Hematopoietic multipotent progenitor cell treated with erythropoietin and hydrocortisone succinate and interleukin-3 and kit ligand, for 15 days (in vitro differentiated cells): ENCODE measurements at places on chromosomes 6 and 20.

DNA sequence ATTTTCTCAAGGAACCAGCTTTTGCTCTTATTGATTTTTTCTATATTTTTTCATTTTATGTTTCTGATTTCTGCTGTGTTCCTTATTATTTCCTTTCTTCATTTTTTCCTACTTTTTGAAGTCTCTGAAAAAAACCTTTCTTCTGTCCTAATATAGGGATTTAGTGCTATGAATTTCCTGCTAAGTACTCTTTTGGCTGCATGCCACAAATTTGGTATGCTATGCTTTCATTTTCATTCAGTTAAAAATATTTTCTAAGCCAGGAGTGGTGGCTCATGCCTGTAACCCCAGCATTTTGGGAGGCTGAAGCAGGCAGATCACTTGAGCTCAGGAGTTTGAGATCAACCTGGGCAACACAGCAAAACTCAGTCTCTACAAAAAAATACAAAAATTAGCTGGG is 30.6 kb downstream of the SIRPD start:
- no peak for DNase-seq

- DNase-seq, result peak; percentile 91
Observed at GRCh38 chr6:169751242-169752073, at the start of the genes DYNLT2 and ERMARD. DYNLT2 (minus strand) TSS chr6:169751572; CDS start chr6:169751458, 114 bp downstream. ERMARD (plus strand) TSS chr6:169751622; CDS start chr6:169751658, 36 bp downstream.

- DNase-seq, result no peak
Observed at GRCh38 chr20:20447196-20447595, 79.3 kb downstream of the INSM1 start.

DNA sequence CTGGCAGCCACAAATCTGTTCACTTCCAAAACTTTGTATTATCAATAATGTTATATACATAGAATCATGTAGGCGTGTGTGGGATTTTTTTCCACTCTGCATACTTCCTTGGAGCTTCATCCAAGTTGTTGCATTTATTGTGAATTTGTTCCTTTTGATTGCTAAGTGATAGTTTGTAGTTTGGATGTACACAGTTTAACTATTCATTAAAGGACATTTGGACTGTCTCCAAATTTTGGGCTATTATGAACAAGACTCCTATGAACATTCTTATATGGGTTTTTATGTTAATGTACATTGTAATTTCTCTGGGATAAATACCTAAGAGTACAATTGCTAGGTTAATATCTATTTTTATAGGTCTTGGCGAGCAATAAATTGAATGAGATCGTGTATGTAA is 36.2 kb upstream of the GCNT2 start:
- no peak for DNase-seq

DNA sequence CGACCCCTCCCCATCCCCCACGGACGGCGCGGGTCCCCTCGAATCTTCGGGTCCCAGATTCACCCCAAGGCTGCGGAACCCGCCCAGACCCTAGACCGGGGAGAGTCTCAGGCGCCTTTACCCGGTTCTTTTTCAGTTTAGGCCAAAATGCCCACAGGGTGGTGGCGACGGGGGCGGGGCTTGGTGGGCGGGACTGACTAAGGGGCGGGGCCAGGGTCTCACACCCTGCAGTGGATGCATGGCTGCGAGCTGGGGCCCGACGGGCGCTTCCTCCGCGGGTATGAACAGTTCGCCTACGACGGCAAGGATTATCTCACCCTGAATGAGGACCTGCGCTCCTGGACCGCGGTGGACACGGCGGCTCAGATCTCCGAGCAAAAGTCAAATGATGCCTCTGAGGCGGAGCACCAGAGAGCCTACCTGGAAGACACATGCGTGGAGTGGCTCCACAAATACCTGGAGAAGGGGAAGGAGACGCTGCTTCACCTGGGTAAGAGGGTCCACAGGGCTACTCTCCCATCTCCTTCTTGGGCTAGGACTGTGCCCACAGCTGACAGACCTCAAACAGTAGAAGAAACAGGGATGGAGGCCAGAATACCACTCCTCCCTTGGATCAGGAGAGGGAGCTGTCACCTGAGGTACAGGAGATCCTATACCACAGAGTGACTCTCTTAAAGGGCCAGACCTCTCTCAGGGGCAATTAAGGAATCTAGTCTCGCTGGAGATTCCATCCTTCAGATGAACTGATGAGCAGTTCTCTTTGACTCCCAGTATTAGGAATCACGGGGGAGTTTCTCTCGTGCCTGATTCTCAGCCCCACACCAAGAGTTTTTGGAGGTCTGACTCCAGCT is 942 bp downstream of the HLA-E start:
- DNase-seq, result peak; percentile 66
